ENCODE measurements at places on chromosomes 1 and 21. TPM values are rescaled to one million over a fixed set of nuclear protein-coding genes. Genes with fewer than 3 reads are reported as not detected.
A peak's percentile ranks its signal among the peaks of the same experiment; 100 is the strongest.

Gene BRINP3
- total RNA-seq, result not detected

DNA sequence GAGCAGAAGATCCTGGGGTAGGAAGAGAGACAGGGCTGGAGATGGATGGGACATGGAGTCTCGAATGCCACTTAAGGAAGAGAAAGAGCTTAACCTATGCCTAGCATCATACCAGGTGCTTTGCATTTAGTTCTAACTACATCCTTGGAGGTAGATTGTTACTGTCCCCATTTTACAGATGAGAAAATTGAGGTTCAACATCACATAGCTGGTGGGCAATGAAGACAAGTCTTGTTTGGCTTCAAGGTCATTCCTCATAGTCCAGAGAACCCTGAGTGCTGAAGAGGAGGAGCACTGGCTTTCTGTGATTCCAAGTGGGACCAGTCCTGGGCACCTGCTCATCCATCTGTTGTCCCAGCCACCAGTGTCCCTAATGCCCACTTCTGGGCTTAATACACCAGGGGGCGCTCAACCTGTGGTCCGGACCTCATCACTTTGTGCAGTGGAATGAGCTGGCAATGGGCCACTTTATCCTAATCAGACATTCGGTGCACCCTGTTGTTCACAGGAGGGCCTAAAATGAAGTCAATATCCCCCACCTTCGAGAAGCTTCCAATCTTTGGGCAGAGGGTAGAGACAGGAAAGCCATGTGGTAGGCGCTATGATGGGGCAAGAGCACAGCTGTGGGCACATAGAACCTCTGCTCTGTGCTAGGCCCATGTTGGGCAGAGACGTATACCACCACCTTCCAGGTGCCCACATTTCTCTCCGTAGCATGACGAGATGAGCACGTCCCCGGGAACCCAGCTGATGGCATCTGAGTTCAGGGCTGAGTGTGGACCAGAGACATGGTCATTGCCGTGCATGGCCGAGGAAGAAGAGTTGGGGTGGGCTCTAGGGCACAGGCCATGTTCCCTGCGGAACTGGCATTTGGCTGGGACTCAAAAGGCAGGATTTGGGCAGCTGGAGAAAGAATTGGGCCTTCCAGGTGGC is 9.2 kb downstream of the RPS6KA1 start:
- H3K4me3 ChIP-seq, result no peak overlapping the region
- peak overlapping the region; percentile 38 for H3K27ac ChIP-seq
- peaks cover 76% of the 10 kb centered on the region for H3K4me1 ChIP-seq
- peak; percentile 75 for DNase-seq
- peaks cover 2% of the 10 kb centered on the region for H3K36me3 ChIP-seq

DNA sequence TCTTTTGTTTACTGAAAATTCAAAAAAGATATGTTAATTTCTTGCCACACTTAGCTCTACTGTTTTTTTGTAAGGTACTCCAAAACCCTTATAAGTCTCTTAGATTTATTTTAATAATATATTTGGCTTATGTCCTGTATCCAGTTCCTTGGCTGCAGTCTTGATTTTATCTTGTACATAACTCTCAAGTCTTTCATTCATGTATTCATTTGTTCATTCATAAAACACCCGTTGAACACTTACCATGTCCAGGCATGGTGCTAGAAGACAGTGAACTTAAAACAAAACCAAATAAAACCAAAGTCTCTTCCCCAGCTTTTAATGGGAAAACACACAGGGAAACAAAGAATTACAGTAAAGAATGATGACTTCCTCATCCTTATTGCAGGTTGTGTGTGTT is 215.8 kb downstream of the FGGY start:
- no peak for DNase-seq
- H3K27ac ChIP-seq, result no peak overlapping the region
- no peaks in the 10 kb centered on the region for H3K27me3 ChIP-seq
- H3K4me1 ChIP-seq, result no peaks in the 10 kb centered on the region
- H3K4me3 ChIP-seq, result no peak overlapping the region
- no peaks in the 10 kb centered on the region for H3K36me3 ChIP-seq

DNA sequence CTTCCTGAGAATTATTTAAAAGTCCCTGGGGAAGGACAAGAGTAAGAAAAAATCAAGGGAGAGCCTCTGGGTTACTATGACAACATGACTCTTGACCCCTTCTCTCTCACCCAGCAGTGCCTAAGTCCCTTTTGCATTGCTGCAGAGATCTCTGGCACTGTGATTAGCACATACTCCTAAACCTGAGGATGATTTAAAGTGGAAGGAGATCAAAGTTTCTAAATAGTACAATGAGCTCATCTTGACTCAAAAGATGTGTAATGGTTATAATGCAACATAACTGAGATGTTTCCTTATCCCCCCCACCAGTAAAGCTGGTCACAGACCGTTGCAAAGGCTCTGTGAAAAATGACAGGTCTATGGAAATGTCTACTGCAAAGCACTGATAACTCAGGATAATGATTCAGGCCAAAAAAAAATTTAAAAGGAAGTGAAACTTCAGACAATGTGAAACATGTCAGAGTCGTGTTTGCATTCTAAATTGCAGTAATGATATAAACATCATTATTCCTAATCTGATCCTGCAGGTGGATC is 519.2 kb downstream of the KIF26B start:
- H3K4me1 ChIP-seq, result no peaks in the 10 kb centered on the region
- H3K27ac ChIP-seq, result no peak overlapping the region
- H3K4me3 ChIP-seq, result no peak overlapping the region
- no peaks in the 10 kb centered on the region for H3K27me3 ChIP-seq
